CD4-positive, alpha-beta T cell (primary cell): ENCODE measurements at places on chromosomes 7 and 10.

- H3K36me3 ChIP-seq = no peaks in the 10 kb centered on the region
- H3K4me3 ChIP-seq = no peak overlapping the region
- DNase-seq = no peak
- no peaks in the 10 kb centered on the region for H3K4me1 ChIP-seq
- no peak overlapping the region for H3K27ac ChIP-seq
- no peaks in the 10 kb centered on the region for H3K27me3 ChIP-seq
These were observed 201.9 kb downstream of the BMPER start for GRCh38 chr7:34107276-34107675.

DNA sequence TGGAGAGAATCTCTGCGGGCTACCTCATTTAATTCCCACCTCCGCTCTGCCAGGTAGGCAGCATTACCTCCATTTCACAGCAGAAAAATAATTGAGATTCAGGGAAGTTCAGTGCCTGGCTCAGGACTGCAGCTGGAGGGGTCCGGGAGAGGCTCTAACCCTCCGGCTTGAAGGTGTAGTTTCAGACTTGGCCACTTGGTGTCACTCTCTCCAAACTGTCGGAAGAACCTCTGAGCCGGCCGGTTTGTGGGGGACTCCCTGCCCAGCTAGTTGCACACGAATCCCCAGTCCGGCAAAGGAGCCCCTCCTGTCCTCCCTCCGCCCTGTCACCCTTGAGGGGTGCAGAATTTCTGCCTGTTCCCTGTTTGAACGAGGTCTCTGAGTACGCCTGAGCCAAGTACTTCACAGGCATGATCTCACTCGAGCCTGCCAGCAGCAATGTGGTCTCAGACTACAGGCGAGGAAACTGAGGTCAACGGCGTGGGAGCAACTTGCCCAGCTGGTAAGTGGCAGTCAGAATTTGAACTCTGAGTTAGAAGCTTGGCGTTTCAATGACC, 144.7 kb upstream of the ZNF716 start:
- no peaks in the 10 kb centered on the region for H3K4me1 ChIP-seq
- DNase-seq = no peak
- no peaks in the 10 kb centered on the region for H3K27me3 ChIP-seq
- H3K4me3 ChIP-seq = no peak overlapping the region
- H3K36me3 ChIP-seq = no peaks in the 10 kb centered on the region
- H3K27ac ChIP-seq = no peak overlapping the region

- DNase-seq = no peak
- H3K36me3 ChIP-seq = no peaks in the 10 kb centered on the region
- H3K27me3 ChIP-seq = no peaks in the 10 kb centered on the region
- no peak overlapping the region for H3K4me3 ChIP-seq
- no peaks in the 10 kb centered on the region for H3K4me1 ChIP-seq
These were observed 70.8 kb upstream of the EEPD1 start for GRCh38 chr7:36082216-36082615.

- peaks cover 9% of the 10 kb centered on the region for H3K27me3 ChIP-seq
- no peaks in the 10 kb centered on the region for H3K4me1 ChIP-seq
- DNase-seq = no peak
- no peaks in the 10 kb centered on the region for H3K36me3 ChIP-seq
- H3K4me3 ChIP-seq = no peak overlapping the region
These were observed 188.5 kb downstream of the ADRA2A start for GRCh38 chr10:111265341-111265740.

- DNase-seq = no peak
- no peaks in the 10 kb centered on the region for H3K4me1 ChIP-seq
- no peak overlapping the region for H3K27ac ChIP-seq
- H3K36me3 ChIP-seq = no peaks in the 10 kb centered on the region
- no peak overlapping the region for H3K4me3 ChIP-seq
- no peaks in the 10 kb centered on the region for H3K27me3 ChIP-seq
These were observed 63.7 kb upstream of the CREB5 start for GRCh38 chr7:28348636-28349035.

- H3K27ac ChIP-seq = no peak overlapping the region
- DNase-seq = no peak
- H3K4me3 ChIP-seq = peak overlapping the region; percentile 33
- H3K36me3 ChIP-seq = no peaks in the 10 kb centered on the region
- peaks cover 3% of the 10 kb centered on the region for H3K4me1 ChIP-seq
- no peaks in the 10 kb centered on the region for H3K27me3 ChIP-seq
These were observed 113.6 kb upstream of the MYO3A start for GRCh38 chr10:25820472-25820871.

GRCh38 chr7:25731068-25731845, 420.7 kb upstream of the NFE2L3 start:
- H3K27ac ChIP-seq = no peak overlapping the region

DNA sequence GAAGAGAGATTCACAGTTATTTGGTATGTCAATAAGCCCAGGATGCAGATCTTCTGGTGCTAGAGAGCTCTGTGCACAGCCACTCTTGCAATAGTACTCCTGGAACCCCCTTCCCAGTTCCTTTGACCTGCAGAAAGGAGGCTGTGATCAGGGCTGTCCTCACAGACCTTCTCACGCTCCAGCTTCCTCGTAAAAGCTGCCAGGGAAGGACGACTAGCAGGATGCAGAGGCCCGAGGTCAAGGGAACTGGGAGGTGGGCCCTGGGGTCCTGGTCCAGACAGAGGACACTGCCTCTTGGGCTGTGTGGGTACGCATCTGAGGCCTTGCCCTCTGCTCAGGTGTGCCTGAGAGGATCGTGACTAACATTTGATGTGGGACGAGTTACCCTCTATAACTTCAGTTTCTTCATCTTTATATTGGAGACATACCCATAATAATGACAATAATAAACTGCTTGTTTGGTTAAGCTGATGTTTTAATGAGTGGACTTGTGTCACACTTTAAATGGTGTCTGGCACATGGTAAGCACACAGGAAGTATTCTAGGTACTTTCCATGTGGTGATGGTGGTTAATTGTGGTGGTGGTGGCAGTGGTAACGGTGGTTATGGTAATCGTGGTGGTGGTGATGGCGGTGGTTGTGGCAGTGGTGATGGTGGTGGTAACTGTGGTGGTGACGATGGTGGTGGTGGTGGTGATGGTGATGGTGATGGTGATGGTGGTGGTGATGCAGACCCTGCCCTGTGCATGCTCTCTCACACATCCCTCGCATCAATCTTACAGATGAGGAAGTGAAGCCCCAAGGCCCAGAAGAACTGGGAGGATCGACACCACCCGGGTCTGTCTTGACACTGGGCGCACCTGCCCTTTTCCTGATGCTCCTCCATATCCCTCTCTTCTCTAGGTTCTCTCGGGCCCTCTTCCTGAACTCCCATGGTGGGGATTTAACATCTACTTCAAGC, 235.2 kb upstream of the GRB10 start:
- H3K36me3 ChIP-seq = no peaks in the 10 kb centered on the region
- DNase-seq = no peak
- H3K27me3 ChIP-seq = no peaks in the 10 kb centered on the region
- H3K4me1 ChIP-seq = no peaks in the 10 kb centered on the region
- H3K4me3 ChIP-seq = no peak overlapping the region

DNA sequence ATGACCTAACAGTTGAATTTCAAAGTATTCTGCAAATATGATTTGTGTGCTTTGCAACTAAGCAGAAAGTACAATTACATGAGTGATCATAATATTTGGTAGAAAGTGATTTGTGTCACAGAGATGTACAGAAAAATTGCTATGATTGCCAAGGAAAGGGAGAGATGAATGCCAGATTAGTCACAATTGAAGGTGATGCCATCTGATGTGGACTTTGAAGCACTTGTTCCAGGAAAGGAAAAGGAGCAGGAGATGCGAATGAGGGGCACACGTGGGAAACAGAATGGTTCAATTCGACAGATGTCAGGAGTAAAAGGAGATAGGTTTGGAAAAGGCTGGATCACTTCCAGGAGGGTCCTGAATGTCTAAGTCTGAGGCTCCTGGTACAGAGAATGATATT, 153.1 kb upstream of the LAMB4 start:
- H3K4me3 ChIP-seq = no peak overlapping the region
- no peaks in the 10 kb centered on the region for H3K4me1 ChIP-seq
- H3K27ac ChIP-seq = no peak overlapping the region
- DNase-seq = no peak
- H3K36me3 ChIP-seq = no peaks in the 10 kb centered on the region

GRCh38 chr7:151308256-151308655, 33.4 kb upstream of the NUB1 start:
- H3K4me3 ChIP-seq = no peak overlapping the region
- H3K27ac ChIP-seq = no peak overlapping the region
- peaks cover 20% of the 10 kb centered on the region for H3K27me3 ChIP-seq
- H3K4me1 ChIP-seq = peaks cover 13% of the 10 kb centered on the region
- no peaks in the 10 kb centered on the region for H3K36me3 ChIP-seq

GRCh38 chr10:74231375-74231774, 80.4 kb downstream of the ADK start:
- H3K4me1 ChIP-seq = peaks cover 9% of the 10 kb centered on the region
- DNase-seq = no peak
- H3K36me3 ChIP-seq = no peaks in the 10 kb centered on the region

DNA sequence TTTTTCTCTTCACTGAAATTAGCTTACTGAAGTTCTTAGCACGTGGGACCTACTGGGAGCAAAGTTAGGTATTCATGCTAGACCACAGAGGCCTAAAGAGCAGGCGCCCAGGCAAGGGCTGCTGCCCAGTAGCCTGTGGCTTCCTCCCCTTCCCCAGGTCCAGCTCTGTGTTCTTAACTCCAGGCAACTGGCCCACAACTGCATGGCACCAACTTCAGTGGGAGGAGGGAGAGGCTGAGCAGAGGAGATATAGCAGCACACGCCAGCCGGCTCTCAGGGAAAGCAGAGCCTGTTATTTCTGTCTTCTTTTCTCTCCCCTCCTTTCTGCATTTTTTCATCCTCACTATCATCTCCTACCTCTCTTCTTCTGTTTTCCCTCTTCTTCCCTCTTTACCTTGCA, 67.4 kb downstream of the PCGF5 start:
- no peaks in the 10 kb centered on the region for H3K4me1 ChIP-seq
- H3K36me3 ChIP-seq = no peaks in the 10 kb centered on the region
- no peak overlapping the region for H3K27ac ChIP-seq
- no peaks in the 10 kb centered on the region for H3K27me3 ChIP-seq
- no peak for DNase-seq

DNA sequence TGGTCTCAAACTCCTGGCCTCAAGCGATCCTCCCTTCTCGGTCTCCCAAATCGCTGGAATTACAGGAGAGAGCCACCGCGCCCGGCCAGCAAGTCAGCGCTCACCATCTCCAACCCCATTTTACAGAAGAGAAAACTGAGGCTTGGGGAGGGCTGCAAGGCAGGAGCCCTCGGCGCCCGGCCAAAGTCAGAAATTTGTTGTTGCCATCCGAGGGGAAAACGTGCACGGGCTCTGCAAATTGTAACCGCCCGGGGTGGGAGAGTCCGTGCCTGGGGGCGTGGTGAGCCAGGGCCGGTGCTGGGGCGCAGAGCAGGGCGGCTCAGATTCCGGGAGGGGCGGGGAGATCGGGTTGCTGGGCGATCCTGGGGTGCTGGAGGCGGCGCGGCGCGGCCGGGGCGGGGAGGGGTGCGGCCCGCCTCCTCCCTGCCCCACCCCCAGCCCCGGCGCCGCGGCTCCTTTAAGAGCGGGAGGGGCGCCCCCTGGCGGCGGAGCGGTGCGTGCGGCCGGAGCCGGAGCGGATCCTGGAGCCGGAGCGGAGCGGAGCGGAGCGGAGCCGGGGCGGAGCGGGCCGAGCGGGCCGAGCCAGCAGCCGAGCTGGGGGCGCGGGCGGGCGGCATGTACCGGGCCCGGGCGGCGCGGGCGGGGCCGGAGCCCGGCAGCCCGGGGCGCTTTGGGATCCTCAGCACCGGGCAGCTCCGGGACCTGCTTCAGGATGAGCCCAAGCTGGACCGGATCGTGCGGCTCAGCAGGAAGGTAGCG, at the start of gene VPS37D:
Gene VPS37D (plus strand): TSS at position 488 of the 759 bp plus-strand sequence. CDS start 128 bp downstream, at position 616.
- peak; percentile 95 for DNase-seq
- H3K27ac ChIP-seq = no peak within 1 kb of the TSS
- peak within 1 kb of the TSS; percentile 51 for H3K4me3 ChIP-seq
- no peaks in the 10 kb centered on the region for H3K36me3 ChIP-seq

GRCh38 chr7:35894721-35895120, 93.9 kb downstream of the SEPTIN7 start:
- H3K27me3 ChIP-seq = no peaks in the 10 kb centered on the region
- H3K4me3 ChIP-seq = no peak overlapping the region
- H3K27ac ChIP-seq = no peak overlapping the region
- DNase-seq = no peak
- H3K36me3 ChIP-seq = peaks cover 30% of the 10 kb centered on the region
- H3K4me1 ChIP-seq = no peaks in the 10 kb centered on the region

DNA sequence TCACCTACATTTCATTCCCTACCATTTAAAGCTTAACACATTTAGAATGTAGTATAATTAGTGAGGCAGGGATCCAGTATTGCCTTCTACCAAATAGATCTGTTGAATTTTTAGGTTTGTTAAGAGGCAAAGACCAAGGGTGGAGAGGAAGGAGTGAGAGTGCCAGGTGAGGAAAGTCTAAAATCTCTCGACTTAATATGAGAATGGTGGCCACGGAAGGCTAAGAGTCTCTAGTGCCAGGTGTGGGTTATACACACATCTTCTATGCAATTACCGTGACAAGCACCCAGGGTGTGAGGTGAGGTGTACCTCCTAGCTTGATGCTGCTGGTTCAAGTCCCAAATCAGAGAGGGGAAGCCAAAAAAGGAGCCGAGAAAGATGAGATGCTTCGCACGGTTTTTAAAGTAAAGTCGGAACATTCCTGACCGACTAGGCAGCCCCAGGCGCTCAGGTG, 439 bp downstream of the IQUB start:
- peaks cover 4% of the 10 kb centered on the region for H3K27me3 ChIP-seq
- peak overlapping the region; percentile 78 for H3K4me3 ChIP-seq
- H3K36me3 ChIP-seq = no peaks in the 10 kb centered on the region
- peaks cover 23% of the 10 kb centered on the region for H3K4me1 ChIP-seq
- DNase-seq = no peak

- no peaks in the 10 kb centered on the region for H3K36me3 ChIP-seq
- H3K27me3 ChIP-seq = no peaks in the 10 kb centered on the region
- H3K4me1 ChIP-seq = peaks cover 13% of the 10 kb centered on the region
- H3K4me3 ChIP-seq = peak overlapping the region; percentile 87
- H3K27ac ChIP-seq = no peak overlapping the region
These were observed 409 bp downstream of the DNMBP start for GRCh38 chr10:100009283-100009792.

GRCh38 chr7:41010967-41011366, 691.9 kb downstream of the INHBA start:
- H3K36me3 ChIP-seq = no peaks in the 10 kb centered on the region
- H3K4me1 ChIP-seq = no peaks in the 10 kb centered on the region

DNA sequence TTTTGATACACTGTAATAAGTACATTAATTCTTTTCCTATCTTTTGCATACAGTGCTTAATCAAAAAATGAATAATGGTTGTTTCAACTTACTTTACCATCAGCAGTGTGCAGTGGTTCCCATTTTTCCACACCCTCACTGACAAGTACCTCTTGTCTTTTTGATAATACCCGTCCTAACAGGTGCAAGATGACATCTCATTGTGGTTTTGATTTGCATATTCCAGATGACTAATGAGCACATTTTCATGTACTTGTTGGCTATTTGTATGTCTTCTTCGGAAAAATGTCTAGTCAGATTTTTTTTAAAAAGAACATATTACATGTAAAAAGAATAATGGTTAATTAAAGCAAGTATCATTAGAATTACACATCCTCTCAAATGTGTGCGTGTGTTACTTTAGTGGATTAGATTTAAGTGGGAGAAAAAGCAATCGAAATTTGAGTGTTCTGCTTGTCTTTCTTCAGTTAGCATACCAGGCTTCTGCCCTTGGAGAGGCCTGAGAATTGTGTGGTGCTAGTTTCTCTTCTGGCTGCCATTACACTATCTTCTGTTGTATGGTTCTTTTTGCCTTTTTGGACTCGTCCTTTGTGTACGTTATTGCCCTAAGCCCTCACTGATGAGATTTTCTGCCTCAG, 291.2 kb downstream of the AUTS2 start:
- DNase-seq = no peak
- no peaks in the 10 kb centered on the region for H3K4me1 ChIP-seq
- H3K27me3 ChIP-seq = no peaks in the 10 kb centered on the region
- H3K27ac ChIP-seq = no peak overlapping the region
